ENCODE measurements at places on chromosomes 2 and 18.

GRCh38 chr2:235106874-235107639 lies 155.2 kb downstream of the SH3BP4 start:
- DNase-seq, result no peak

GRCh38 chr2:198715302-198715835 lies 742.4 kb downstream of the SATB2 start:
- DNase-seq, result peak; percentile 1

- no peak for DNase-seq
Observed at GRCh38 chr2:225938991-225939390, 539.5 kb downstream of the NYAP2 start.

DNA sequence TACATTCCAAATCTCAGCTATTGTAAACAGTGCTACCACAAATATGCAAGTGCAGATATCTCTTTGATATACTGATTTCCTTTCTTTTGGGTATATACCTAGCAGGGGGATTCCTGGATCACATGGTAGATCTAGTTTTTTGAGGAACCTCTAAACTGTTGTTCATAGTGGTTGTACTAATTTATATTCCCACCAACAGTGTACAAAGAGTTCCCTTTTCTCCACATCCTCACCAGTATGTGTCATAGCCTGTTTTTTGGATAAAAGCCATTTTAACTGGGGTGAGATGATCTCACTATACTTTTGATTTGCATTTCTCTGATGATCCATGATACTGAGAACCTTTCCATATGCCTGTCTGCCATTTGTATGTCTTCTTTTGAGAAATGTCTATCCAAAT lies 6.3 kb upstream of the CCNT2 start:
- DNase-seq, result no peak

GRCh38 chr2:64489081-64489751 lies 34.9 kb upstream of the AFTPH start:
- DNase-seq, result no peak

GRCh38 chr2:190407662-190408537 lies at the start of gene MFSD6:
Gene MFSD6, plus strand, starts transcription at chr2:190408355. Its CDS starts 27,675 bp downstream, at chr2:190436030.
- DNase-seq, result peak; percentile 20

DNA sequence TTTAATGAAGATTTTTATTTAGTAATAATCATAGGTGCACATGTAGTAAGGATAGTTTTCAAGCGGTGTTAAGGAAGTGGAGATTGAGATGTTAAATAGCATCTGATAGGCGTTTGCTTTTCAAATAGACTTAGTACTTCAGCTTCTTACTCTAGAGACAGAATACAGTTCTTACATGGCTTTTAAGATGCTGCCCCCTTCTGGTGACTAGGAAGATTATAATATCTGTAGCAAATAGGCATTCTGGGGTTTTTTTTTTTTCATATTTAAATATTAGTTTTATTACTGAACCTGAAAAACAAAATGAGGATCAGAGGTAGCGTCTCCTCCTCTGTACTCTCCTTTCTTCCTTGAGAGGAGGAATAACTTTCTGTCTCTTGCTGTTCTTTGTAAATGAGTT lies 100.2 kb downstream of the AGAP1 start:
- no peak for DNase-seq

DNA sequence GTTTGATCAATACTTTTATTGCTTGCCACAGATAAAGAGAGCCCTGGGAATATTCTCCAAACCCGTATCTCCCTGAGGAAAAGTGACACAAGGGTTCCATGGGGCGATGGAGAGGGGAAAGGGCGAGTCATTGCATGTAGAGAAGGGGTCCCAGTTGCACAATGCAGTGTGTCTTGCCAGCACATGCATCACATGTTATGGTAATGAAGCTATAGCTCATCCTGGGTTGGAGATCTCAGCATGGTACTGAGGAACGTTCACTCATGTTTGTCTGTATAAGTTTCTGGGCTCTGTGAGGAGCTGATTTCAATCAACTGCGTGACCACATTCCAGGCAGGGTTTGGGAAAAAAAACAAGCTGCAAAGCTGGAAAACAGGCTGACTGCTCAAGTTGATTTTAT lies 220.7 kb upstream of the MC4R start:
- DNase-seq, result no peak

DNA sequence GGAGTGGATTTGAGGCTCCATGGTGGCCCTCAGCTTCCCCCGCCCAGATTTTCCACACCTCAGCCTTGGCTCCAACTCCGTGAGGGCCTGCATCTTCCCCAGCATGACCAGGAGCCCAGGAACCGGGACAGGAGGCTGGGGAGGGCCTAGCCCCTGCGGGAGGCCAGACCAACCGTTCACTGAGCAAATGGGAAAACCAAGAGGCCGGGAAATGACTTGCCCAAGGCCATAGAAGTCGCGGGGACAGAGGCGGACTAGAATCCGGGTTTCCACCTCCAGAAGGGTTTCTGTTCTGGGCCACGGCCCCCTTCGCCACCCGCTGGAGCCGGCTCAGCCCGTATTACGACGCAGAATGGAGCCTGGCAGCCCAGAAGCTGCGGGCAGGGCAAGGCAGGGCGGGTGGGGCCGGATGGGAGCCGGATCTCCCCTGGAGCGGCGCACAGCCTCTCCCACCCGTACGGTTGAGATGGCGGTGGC lies 7.9 kb upstream of the CRYBA2 start:
- DNase-seq, result no peak

DNA sequence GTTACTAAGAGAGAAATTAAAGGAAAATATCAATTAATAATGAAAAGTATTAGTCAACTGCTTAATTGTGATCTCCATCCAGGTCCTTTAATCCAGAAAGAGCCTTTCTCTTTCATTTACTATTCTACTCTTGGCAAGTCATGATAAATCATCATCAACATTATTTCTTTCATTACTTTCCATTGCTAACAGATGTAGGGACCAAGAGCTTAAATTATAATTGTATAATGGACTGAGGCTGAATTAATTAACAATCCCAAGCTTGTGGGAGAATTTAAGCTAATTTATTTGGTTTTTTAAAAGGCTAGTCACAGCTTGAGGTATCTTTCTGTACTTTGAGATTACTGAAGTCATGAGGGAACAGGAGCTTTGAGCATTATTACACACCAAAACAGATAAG lies 223.9 kb downstream of the ERBB4 start:
- DNase-seq, result no peak

GRCh38 chr2:231886071-231886681 lies 40.0 kb downstream of the NPPC start:
- no peak for DNase-seq

GRCh38 chr2:211564441-211564840 lies 974.2 kb downstream of the ERBB4 start:
- DNase-seq, result no peak

DNA sequence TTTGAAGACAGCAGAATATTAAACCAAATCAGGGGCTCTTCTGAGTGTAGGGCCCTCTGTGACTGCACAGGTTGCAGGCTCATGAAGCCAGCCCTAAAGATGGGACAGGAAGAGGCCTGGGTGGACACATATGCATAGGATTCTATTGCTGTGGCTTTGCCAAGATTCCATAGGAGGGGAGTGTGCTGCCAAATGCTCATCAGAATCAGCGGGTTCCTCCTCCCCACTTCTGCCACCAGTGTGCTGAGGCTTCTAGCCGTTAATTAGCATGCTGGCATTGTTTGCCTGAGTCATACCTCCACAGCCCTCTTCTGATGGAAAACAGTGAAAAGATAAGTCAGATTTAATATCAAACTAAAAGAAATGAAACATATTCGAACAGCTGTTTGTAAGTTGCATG lies 103.9 kb upstream of the TMEFF2 start:
- no peak for DNase-seq
